ENCODE measurements at places on chromosomes 11 and 22.

- DNase-seq = no peak
Measured at GRCh38 chr11:134576721-134577171, 164.7 kb upstream of the B3GAT1 start.

GRCh38 chr11:59520741-59521140, 9.4 kb downstream of the OR4D9 start:
- DNase-seq = no peak

GRCh38 chr22:42347281-42347824, 76.9 kb upstream of the TCF20 start:
- no peak for DNase-seq

- peak; percentile 18 for DNase-seq
Measured at GRCh38 chr11:73359930-73360742, 16.1 kb upstream of the RELT start.

- no peak for DNase-seq
Measured at GRCh38 chr11:17496406-17496805, 19.8 kb upstream of the ABCC8 start.

- no peak for DNase-seq
Measured at GRCh38 chr22:47091246-47091651, 328.8 kb downstream of the TBC1D22A start.

DNA sequence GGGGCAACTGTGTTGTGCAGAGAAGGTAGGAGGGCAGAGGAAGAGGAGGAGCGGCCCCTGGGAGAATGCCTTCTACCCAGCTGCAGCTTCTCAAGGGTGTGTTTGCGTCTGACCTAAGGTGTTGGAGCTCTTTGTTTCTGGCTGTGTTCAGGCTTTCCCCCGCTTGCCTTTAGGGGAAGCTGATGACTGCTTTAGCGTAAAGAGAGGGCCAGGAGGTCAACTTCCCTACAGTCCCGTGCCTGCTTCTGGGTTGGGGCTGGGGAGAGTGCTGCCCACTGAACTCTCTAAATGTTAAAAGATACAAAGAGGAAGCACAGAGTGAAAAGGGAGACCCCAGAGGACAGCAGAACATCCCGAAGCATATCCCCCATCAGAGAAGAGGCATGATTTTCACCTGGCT, 99.2 kb downstream of the PTPRJ start:
- DNase-seq = no peak

DNA sequence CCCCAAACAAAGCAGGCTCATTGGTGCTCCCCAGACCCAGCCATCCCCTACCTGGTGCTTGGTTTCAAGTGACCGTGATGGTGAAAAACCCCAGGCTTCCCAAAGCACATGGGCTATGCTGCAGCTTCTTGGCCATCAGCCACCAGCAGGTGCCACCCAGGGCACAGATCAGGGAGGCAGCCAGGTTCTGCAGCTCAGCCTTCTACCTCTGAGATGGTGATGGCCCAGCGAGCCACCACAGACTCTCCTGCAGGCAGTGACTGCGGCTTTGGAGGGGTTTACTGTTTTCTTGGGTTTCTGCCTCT, 70.0 kb upstream of the ALX4 start:
- DNase-seq = no peak

- DNase-seq = peak; percentile 97
Measured at GRCh38 chr11:27514558-27514957, 8.0 kb upstream of the LIN7C start.

DNA sequence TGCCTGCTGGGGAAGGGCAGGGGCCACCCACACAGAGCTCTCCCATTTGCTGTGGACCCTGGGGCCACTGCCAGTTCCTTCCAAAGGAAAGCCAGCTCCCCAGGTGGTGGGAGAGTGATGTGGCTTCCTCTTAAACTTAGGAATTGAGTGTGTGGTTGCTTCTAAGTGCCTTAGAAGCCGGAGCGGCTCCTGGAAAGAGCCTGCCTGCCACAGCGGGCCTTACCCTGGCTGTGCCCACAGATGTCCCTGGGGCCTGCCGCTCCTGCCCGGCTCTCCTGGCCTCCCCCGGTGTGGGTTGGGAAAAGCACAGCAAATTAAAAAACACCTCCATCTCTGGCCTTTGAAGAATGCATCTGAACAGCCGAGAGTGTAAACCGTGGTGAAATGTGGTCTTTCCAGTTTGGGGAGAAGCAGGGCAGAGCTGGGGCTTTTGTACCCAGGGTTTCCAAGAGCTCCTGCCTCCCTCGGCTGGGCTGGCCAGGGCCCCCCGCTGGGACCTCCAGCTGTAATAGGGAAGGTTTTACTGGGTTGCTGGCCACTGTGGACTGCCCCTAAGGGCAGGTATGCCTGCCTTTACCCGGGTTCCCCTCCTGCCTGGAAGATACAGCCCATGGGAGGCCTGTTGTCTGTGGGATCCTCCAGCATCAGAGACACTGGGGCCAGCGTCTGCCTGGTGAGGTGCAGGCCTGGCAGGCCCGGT, 30.2 kb downstream of the LRP5 start:
- DNase-seq = peak; percentile 64

- no peak for DNase-seq
Measured at GRCh38 chr11:128305588-128305987, 281.8 kb downstream of the ETS1 start.

GRCh38 chr22:25139062-25139461, 60.6 kb upstream of the CRYBB3 start:
- no peak for DNase-seq

- no peak for DNase-seq
Measured at GRCh38 chr11:60937144-60937527, 12.9 kb downstream of the TMEM132A start.

DNA sequence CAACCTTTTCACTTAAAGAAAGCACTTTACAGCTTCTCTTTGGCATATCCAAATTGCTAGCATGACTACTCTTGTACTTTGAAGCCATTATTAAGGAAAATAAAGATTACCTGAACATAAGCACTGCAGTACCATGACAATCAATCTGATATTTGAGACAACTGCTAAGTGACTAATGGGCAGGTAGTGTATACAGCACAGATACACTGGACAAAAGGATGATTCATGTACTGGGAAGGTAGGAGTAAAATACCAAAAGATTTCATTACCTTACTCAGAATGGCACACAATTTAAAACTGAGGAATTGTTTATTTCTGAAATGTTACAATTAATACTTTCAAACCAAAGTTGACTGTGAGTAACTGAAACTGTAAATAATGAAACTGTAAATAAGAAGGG, 1054.3 kb upstream of the TENM4 start:
- no peak for DNase-seq

- DNase-seq = no peak
Measured at GRCh38 chr11:102966011-102966410, 10.5 kb upstream of the MMP13 start.

DNA sequence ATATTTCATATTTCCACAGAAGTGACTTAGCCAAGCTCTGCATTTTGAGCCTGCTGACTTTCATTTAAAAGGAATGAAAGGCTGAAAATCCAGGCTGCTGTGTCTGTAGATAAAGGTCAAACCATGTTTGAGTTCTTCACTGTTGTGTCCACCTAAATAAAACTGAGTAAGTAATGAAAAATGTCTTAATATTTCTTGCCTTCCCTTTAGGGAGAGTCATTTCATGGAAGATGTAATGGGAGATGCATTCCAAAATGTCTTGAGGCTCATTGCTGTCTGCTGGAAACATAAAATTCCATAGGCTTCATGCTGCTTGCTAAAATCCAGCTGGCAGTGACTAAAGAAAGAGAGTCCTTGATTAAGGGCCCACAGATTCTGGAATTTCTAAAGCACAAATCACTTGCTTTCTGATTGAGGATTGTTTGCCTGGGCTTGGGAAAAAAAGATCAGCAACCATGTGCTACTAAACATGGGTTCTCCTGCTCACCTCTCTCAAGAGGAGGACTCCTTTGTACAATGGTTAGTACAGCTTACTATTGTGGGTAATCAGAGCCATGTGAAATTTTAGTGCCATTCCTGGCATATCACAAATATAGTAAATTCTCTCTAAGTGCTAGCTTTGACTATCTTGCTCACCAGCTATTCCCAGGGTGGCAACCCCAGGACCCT, 56.9 kb downstream of the PANX1 start:
- no peak for DNase-seq

GRCh38 chr11:134374171-134374570, 37.9 kb downstream of the B3GAT1 start:
- DNase-seq = no peak

GRCh38 chr11:134215836-134216235, 7.9 kb downstream of the NCAPD3 start:
- no peak for DNase-seq

DNA sequence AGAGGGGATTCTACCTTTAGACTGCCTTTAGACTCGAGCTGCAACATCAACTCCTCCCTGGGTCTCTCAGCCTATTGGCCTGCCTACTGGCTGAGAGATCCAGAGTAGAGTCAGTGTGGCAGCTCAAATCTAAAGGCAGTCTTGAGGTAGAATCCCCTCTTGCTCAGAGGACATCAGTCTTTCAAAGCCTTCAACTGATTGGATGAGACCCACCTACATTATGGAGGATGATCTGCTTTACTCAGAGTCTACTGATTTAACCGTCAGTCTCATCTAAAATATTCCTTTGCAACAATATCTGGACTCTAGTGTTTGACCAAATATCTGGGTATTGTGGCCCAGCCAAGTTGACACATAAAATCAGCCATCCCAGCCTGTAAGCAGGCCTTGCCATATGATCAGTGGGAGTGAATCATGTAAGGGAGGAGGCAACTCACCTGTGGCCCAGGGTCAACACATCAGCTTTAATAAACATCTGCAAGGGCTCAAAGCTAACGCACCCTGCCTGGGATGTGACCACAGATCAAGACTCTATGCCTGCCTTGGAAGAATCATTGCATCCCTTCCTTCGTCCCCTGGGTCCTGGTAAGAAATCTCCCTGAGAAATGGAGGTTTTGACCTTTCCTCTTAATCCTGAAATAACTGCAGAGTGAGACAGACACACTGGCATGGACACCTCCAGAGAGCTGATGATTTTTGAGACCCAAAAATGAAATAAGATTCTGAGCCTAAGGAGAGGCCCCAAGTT, 198.0 kb downstream of the DBX1 start:
- no peak for DNase-seq

DNA sequence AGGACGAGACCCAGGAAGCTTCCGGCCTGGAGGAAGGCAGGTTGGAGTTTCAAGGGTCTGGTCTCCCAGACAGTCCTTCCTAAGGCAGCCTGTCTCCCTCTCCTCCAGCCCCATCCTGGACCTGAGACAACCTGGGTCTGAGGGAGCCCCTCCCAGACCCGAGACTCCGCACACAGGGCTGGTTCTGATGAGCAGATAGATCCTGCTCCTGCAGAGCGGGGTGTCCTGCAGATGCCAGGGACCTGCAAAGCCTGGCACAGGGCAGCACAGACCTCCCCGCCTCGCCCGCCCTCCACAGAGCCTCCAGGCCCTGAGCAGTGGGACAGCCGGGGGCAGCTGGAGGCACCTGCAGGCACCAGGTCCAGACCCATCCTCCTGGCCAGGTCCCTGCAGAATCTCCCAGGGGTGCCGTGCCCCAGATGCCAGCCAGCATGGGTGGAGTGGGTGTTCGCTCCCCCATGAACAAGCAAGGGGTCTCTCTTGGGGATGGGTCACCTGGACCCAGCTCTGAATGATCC, 7.8 kb downstream of the PIM3 start:
- DNase-seq = no peak

DNA sequence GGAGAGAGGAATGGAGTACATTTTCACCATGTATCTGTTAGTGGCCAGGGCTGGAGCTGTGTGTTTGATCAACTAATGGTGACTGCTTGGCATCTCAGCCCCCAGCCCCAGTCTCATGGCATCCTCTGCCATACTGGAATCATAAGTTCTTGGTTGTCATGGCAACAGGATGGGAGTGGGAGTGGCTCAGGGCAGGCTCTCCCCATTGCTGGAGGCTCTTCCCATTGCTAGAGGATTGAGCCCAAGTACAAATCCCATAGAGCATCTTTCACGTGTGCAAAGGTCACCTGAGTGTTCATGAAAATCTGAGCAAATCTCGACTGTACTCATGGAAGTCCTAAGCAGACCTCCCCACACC, 14.9 kb downstream of the DNAJB13 start:
- no peak for DNase-seq

DNA sequence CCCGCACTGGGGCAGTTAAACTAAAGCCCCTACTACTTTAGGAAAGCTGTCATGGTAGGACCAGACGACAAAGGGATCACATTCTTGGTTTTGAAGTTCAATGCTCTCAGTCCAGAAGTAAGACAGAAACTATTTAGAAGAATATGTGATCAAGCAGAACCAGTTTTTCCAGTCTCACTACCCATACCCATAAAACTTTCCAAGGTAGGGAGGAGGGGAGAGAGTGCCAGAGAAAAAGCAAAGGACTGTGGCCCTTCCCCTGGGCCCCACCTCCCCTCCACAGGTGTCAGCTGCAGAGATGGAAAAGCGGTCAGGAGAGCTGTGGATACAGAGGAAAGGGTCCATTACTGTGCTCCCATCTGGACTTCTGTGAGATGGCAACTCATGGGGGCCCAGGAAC, 587.1 kb downstream of the SOX6 start:
- peak; percentile 86 for DNase-seq

GRCh38 chr11:90235526-90235925, 12.7 kb upstream of the CHORDC1 start:
- DNase-seq = no peak

GRCh38 chr22:22927196-22927887, 39.7 kb downstream of the IGLL5 start:
- no peak for DNase-seq

Data from LNCaP clone FGC (cell line).